ENCODE measurements at places on chromosomes 7 and 10.
A peak's percentile ranks its signal among the peaks of the same experiment; 100 is the strongest.

- no peak for DNase-seq
Measured at GRCh38 chr7:16357921-16358320, 63.4 kb downstream of the CRPPA start.

DNA sequence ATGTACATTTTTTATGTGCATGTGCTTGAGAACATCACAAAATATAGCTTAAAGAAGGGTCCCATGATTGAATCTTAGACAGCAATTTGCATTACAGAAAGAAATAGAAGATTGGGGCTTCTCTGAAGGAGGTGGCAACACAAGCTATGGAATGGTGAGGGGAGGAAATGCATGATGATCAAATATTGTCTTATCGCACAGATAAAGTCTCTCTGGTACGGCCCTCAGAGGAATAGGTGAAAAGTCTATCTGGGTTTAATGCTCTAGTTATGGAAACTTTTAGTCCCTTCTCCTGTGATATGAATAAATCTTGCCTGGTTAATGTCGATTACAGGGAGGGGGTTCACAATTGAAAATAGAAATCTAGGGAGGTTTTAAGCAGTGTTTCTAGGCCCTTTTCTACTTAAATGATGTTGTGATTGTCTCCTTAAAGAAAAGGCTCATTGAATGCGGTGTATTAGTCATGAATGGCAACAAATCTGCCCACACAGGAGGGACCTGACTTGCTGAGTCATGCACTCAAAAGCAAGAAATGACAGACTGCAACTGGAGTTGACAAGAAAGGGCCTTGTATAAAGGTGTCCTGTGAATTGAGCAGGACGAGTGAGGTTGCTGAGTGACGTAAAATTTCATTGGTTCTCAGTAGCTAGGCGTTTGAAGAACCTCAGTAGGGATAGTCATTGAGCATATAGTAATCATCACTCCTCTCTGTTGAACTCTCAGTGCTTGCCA is 133.4 kb upstream of the CSTF2T start:
- DNase-seq = no peak

- DNase-seq = no peak
Measured at GRCh38 chr10:110613341-110613995, 30.7 kb upstream of the RBM20 start.

DNA sequence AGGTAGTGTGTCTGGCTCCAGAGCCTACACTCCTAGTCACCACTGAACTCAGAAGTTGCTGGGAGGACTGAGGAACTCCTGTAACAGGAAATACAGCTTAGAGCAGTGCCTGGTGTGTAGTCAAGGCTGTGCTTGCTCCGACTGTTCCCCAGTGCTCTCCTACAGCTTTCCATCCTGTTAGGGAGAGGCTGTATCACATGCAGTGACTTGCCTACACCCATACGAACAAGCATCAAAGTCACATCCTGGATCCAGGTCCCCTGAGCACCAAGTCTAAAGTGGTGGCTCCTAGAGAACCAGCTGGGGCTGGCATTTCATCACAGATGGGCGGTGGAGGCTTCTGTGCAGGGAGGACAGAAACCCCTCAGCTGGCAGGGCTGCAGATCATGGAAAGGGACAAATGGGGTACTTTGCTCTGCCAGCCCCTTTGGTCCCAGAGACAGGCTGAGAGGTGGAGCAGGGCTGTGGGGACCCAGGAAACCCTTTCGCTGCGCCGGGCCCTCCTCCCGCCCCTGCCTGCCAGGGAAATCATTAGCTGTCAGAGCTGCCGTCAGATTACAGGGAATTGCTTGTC is 7.7 kb downstream of the ASB10 start:
- no peak for DNase-seq

GRCh38 chr7:1925973-1926907 is 256.2 kb downstream of the ELFN1 start:
- no peak for DNase-seq

- no peak for DNase-seq
Measured at GRCh38 chr7:35035511-35035961, 1.7 kb downstream of the DPY19L1 start.

DNA sequence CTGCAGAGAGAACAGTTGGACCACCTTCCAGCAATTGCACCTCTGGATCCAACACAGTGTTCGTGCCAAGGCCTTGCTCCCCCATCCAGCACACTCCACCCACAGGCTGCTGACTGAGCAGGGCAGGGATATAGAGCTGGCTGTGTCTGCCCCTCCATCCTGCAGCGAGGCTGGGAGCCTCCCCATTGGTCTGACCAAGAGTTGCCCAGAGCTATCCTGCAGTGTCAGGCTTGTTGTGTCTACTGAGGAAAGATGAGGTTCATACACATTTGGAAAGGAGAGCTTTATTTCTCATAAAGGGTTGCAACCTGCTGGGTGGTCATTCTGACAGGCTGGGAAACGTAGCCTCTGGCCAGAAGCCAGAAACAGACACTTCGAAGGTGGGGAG is 27.1 kb downstream of the PRF1 start:
- no peak for DNase-seq

- DNase-seq = no peak
Measured at GRCh38 chr10:86389441-86390193, 23.0 kb upstream of the GRID1 start.

DNA sequence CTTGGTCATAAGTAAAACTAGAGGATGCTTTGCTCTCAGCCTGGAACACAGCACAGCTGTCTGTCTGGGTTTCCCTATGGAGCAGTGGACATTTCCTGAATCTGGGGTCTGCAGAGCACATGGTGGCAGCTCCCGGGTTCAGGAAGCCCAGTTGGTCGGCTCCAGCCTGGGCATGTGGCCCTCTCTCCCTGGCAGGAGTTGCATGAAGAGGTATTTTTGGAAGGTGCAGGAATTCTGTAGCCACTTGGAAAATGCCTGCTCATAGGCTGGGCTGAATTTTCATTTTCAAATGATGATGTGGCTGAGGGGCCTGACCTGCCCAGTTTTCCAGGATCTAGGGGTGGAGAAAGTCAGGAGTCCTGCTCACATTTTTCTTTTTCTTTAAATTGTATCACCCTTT is 6.7 kb upstream of the TPST1 start:
- DNase-seq = no peak

- DNase-seq = no peak
Measured at GRCh38 chr10:29057822-29058331, 231.0 kb upstream of the LYZL1 start.

- DNase-seq = no peak
Measured at GRCh38 chr10:124294811-124295770, 123.6 kb downstream of the OAT start.

- DNase-seq = no peak
Measured at GRCh38 chr7:4878336-4879335, 4.9 kb downstream of the RADIL start.

- DNase-seq = no peak
Measured at GRCh38 chr10:25057886-25058285, 41.5 kb downstream of the THNSL1 start.

GRCh38 chr10:110305767-110306451 is 1.2 kb upstream of the SMNDC1 start:
- no peak for DNase-seq

DNA sequence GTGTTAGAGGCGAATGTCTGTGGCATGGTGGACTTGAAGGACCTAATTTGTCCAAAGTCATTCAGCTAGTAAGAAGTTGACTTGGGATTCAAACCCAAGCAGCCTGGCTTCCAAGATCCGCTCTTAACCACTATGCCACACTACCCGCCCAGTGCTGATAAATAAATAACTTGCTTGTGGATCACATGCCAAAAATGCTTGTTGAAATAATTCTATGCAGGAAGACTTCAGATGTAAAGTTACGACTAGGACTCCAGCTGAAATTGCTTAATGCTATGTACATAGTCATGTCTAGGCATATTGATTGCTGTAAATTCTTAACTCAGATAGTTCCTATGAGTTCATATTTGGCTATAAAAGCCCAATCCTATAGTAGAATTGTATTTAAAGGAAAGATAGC is 76.0 kb downstream of the PLXDC2 start:
- DNase-seq = no peak

DNA sequence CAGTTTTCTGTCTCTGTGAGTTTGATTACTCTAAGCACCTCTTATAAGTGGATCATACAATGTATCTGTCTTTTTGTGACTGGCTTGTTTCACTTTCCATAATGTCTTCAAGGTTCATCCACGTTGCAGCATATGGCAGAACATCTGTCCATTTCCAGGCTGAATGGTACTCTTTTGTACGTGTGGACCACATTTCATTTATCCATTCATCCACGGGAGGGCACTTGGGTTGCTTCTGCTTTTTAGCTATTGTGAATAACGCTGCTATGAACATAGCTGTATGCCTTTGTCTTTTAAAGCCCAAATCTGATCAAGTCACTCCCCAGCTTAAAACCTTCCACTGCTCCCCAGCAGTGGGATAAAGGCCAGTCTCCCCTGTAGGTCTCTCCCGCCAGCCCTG is 31.5 kb downstream of the EGFR start:
- DNase-seq = no peak

GRCh38 chr7:5283421-5284303 is 919 bp downstream of the SLC29A4 start:
- no peak for DNase-seq

DNA sequence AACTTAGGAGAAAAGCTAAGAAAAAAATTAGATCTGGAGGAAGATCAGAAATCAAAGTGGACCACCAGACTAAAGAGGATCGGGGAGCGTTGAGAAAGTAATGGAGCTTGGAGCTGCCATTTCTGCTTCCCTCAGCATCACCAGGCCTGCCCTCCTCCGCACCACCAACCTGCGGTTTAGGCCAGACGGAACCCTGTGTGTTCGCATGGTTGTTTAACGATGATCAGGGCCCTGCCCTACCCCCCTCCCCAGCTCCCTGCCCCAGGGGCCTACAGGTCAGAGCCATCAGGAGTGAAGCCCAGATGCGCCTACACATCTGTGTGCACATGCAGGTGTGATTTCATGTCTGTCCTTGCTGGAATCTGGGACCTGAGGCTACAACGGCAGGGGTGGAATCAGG is 45.7 kb downstream of the EBF3 start:
- no peak for DNase-seq

- no peak for DNase-seq
Measured at GRCh38 chr7:15239801-15240200, 322.0 kb downstream of the AGMO start.

- DNase-seq = no peak
Measured at GRCh38 chr10:82943142-82943541, 1068.1 kb downstream of the NRG3 start.

DNA sequence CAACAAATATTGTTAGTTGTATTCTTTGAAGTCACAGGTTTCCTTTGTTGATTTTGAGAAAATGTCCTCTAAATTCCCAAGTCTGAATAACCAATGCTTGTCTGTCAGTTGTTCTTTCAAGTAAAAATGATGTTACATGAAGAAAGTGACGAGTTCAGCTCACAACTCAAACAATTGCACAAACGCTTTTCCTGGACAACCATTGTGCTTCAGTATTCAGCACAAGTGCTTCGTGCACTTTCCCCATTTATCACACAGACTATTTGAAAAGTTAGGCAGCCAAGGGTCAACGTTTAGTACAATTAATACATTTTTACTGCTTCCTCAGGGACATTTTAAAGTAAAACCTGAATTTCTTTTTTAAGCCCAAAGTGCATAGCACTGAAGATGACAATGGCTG is 44.5 kb downstream of the CDK1 start:
- DNase-seq = no peak

- peak; percentile 4 for DNase-seq
Measured at GRCh38 chr7:5282543-5283316, at the start of gene SLC29A4. Gene SLC29A4 (plus strand): TSS chr7:5282943. CDS start chr7:5287817, 4,874 bp downstream.

DNA sequence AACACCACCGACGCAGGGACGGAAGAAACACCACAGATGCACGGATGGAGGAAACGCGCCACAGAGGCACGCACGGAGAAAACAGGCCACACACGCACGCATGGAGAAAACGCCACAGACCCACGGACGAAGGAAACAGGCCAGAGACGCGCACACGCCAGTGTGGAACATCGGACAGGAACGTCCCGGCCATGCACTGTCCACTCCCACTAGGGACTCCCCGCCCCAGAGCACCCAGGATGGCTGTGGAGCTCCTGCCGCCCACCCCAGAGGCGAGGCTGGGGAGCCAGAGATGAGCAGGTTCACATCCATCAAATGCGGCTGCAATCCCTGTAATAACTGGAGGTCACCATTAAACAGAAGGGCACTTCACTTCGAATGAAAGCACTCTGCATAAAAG is 17.3 kb downstream of the DIP2C start:
- no peak for DNase-seq

GRCh38 chr7:72781631-72782030 is 46.4 kb downstream of the TYW1B start:
- DNase-seq = no peak

DNA sequence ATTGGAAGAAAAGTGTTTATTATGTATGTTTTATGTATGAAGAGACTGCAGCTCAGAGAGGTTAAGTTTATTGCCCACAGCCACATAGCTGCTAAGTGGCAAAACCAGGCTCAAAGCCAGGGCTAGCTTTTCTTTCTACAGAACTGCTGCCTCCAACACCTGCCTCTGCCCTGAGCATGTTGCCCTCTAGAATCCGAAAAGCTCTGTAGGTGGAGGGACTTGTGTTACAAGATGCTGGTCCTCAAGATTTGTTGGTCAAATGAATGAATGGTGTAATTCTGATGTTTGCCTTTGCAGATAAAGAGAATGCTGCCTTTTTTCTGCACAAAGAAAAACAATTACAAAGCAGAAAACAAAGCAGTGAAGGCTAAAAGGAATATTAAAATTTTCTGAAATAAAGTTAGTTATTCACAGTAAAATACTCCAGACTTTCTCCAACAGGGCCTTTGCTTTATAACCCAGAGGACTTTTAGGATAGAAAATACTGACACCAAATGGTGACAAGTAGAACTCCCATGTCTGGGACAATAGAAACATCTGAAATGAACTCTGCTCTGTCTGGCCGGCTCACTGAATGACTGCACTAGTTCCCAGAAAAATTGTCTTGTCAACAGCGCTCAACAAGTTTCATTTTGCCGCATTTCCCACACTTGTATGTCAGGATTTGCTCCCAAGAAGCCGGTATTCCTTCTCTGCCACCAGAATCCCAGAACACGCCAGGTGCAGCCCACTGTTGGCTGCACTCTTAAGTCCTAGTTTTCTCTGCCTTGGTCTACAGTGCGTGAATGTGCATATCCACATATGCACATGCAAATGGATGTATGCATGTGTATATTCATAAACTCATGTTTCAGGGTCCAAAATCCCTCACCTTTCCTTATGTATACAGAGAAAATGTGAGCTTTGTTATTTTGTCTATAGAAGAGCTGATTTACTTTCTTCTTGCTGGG is 11.0 kb upstream of the DNTT start:
- DNase-seq = no peak

Measured in C1 segment of cervical spinal cord (tissue), 14 donors.